Aorta (tissue), 5 donors: ENCODE measurements at places on chromosomes 2 and 18. TPM values are rescaled to one million over a fixed set of nuclear protein-coding genes. Genes with fewer than 3 reads are reported as not detected.

DNA sequence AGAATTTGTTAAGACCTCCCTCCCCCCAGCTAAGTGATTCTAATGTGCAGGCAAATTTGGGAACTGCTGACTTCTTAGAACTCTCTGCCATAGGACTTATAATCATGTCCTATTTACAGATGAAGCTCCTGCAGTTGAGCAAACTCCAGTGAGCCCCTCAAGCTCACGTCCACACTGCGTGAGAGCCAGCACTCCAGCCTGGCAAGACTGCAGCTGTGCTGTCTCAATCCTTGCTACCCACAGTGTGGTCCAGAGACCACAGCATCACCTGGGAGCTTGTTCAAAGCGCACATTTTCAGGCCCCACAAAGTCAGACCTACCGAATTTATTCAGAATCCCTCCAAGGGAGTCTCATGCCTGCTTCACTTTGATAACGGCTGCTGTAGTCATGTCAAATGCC, 243.2 kb upstream of the RAB12 start:
- no peak overlapping the region for H3K27ac ChIP-seq
- no peaks in the 10 kb centered on the region for H3K36me3 ChIP-seq
- no peaks in the 10 kb centered on the region for H3K27me3 ChIP-seq
- no peak overlapping the region for H3K4me3 ChIP-seq

GRCh38 chr18:31245820-31246219, 72.1 kb upstream of the DSG1 start:
- H3K4me1 ChIP-seq: no peaks in the 10 kb centered on the region
- H3K27me3 ChIP-seq: no peaks in the 10 kb centered on the region
- no peak overlapping the region for H3K27ac ChIP-seq
- no peaks in the 10 kb centered on the region for H3K36me3 ChIP-seq

The PAIP2B gene
- total RNA-seq: 5.4 TPM

- DNase-seq: no peak
- no peaks in the 10 kb centered on the region for H3K36me3 ChIP-seq
- no peaks in the 10 kb centered on the region for H3K27me3 ChIP-seq
- H3K27ac ChIP-seq: no peak overlapping the region
- no peak overlapping the region for H3K4me3 ChIP-seq
- peaks cover 4% of the 10 kb centered on the region for H3K4me1 ChIP-seq
These were observed 245.4 kb downstream of the PTPRM start for GRCh38 chr18:7812431-7813063.

- no peak for DNase-seq
- H3K27me3 ChIP-seq: no peaks in the 10 kb centered on the region
- H3K36me3 ChIP-seq: no peaks in the 10 kb centered on the region
- H3K4me1 ChIP-seq: peaks cover 6% of the 10 kb centered on the region
These were observed 144.6 kb upstream of the SETBP1 start for GRCh38 chr18:44536046-44536445.

DNA sequence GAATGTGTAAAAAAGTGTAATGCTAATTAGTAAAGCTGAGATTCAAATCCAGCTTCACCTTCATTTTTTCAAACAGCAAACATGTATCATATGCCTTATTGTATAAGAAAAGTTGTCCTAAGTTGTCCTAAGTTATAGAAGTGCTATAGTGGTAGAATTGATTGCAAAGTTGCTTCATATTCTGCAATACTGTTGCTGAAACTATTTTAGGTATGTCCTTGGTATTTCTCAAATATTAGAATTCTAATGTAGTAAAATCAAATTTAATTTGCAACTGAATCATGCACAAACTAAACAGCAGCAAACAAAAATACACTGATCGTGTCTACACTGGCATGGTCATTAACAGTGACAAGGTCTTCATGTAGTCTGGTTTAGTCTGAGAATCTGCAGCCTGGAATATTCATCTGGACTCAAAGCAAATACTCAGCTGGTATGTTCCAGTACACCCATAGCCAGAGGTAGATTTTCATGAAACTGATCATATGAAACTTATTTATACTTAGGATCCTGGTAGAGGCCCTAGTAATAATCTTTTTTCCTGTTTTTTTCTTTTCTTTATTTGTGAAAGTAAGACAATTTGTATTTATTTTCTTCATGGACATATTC, 555.6 kb upstream of the ZEB2 start:
- no peaks in the 10 kb centered on the region for H3K27me3 ChIP-seq
- no peak overlapping the region for H3K27ac ChIP-seq
- no peak for DNase-seq

The PTCD3 gene
- total RNA-seq: 59.6 TPM

The DCC gene
- total RNA-seq: 0.78 TPM

DNA sequence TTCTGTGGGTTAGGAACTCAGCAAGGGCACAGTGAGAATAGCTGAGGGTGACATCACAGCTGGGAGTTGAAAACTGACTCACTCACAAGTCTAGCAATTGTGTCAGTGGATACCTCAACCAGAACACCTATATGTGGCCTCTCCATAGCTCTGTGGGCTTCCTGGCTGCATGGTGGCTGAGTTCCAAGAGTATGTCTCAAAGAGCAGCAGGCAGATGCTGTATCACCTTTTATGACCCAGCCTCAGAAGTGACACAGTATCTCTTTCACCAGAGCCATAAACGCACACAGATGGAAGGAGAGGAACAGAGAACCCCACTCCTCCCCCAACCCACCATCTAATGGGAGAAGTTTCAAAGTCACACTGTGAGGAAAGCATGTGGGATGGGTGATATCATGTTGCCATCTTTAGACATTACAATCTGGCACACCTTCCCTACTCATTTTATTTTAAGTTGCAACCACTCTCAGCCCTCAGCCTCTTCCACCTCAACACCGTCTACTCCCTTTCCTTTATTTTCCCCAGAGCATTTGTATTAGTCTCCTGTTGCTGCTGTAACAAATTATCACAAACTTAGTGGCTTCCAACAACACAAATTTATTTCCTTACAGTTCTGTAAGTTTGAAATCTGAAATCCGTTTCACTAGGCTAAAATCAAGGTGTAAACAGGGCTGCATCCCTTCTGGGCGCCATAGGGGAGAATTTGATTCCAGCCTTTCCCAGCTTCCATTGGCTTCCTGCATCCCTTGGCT, 134.6 kb upstream of the SPATS2L start:
- H3K27me3 ChIP-seq: no peaks in the 10 kb centered on the region
- no peaks in the 10 kb centered on the region for H3K36me3 ChIP-seq
- H3K4me3 ChIP-seq: no peak overlapping the region
- no peaks in the 10 kb centered on the region for H3K4me1 ChIP-seq
- no peak for DNase-seq
- no peak overlapping the region for H3K27ac ChIP-seq

GRCh38 chr2:173134703-173135102, 59.1 kb downstream of the MAP3K20 start:
- H3K4me1 ChIP-seq: peaks cover 2% of the 10 kb centered on the region
- H3K4me3 ChIP-seq: no peak overlapping the region
- DNase-seq: no peak
- no peaks in the 10 kb centered on the region for H3K36me3 ChIP-seq
- H3K27me3 ChIP-seq: no peaks in the 10 kb centered on the region
- H3K27ac ChIP-seq: no peak overlapping the region

- DNase-seq: no peak
- H3K4me3 ChIP-seq: no peak overlapping the region
- H3K27ac ChIP-seq: no peak overlapping the region
- H3K4me1 ChIP-seq: no peaks in the 10 kb centered on the region
- no peaks in the 10 kb centered on the region for H3K27me3 ChIP-seq
These were observed 4.2 kb downstream of the ADCY3 start for GRCh38 chr2:24915796-24916195.
